ENCODE measurements at places on chromosomes 4 and X.
A peak's percentile ranks its signal among the peaks of the same experiment; 100 is the strongest.

DNA sequence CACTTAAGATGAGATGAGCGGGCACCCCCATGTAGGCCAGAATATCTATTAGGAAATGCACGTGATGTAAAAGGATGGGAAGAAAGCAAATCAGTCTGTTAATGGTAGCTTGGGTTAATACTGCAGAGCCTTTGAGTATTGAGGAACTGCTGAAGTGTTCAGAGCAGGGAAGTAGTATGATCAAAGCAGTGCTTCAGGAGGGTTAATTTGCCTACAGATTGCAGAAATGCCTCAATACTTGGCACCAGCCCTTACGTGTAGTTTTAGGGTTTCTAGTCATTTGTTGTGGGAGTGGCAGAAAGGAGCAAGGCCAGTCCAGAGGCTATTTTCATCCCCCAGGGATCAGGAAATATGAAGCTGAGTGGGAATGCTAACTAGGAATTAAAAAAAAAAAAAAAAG lies 19.7 kb downstream of the ZFX start:
- DNase-seq, result no peak

DNA sequence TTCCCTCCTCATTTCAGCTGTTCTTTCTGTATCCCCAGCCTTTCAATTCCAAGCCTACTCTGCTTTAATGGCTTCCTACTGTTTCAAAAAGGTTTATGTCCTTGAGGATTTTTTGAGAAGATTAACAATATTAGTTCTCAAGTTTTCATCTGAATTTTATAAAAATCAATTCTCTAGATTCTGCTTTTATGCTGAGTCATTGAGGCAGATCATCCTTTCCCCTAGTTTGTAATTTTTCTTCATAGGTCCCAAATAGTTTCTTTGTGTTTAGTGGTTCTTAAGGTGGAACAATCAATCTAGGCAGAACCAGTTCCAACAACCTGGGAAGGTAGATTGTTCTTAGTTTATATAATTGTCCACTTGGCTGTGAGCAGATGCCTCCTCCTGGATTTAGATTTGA lies 100.1 kb upstream of the NAP1L5 start:
- DNase-seq, result no peak

- DNase-seq, result peak; percentile 20
Observed at GRCh38 chrX:41491267-41492004, 44.3 kb downstream of the NYX start.

DNA sequence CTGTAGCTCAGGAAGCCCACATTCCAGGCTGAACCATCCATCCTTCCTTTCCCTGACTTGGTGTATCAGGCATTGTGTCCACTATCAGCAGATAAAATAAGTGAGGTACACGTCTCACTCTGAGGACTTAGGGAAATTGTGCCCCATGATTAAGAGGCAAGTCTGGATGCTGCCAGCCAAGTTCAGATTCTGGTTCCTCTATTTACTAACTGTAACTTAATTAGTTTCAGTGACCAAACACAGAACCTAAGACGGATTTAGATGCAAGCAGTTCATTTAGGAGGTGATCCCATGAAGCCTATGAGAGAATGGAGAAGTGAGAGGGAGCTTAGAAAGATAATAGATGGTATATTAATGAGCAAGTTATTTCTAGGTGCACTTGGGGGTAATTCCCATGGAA lies 56.6 kb upstream of the PACRGL start:
- no peak for DNase-seq

- peak; percentile 93 for DNase-seq
Observed at GRCh38 chr4:31788676-31789075, 1068.5 kb downstream of the PCDH7 start.

GRCh38 chrX:140318296-140318695 lies 186.6 kb downstream of the SOX3 start:
- no peak for DNase-seq

DNA sequence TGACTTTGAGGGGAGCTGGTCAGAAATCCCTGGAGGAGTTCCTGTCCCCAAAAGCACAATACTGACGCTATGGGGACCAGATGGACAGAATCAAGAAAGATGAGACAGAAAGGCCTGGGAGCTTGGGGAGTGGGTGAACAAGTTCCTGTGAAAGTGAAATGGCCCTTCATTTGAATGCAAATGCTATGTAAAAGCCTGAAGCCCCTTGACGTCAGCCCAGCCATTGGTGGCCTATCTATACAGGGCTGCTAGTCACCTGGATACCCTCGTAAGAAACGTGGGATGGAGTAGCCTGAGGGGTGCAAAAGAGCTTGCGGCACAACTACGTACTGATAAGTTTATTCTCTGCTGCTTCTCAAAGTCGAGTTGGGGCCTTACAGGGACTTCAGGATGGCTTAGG lies at the start of gene CDX4:
CDX4 (plus strand) TSS at position 223 of the 400 bp plus-strand sequence. CDS start 201 bp downstream, outside the sequence.
- DNase-seq, result no peak

DNA sequence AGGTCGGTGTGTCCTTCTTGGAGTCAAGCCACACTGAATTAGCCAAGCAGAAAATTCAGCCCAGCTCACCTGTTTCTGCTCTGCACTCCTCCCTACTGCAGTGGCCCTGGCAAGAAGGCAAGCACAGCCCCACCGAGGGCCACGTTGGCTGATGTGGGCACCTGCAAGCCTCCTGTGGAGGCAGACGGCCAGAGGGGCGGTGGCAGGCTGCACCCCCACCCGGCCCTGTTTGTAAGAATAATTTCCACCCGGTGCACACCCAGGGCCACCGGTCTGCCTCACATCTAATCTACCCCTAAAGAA lies 18.8 kb downstream of the PPP2R2C start:
- DNase-seq, result no peak

- no peak for DNase-seq
Observed at GRCh38 chr4:152115794-152116193, 355.0 kb upstream of the GATB start.

DNA sequence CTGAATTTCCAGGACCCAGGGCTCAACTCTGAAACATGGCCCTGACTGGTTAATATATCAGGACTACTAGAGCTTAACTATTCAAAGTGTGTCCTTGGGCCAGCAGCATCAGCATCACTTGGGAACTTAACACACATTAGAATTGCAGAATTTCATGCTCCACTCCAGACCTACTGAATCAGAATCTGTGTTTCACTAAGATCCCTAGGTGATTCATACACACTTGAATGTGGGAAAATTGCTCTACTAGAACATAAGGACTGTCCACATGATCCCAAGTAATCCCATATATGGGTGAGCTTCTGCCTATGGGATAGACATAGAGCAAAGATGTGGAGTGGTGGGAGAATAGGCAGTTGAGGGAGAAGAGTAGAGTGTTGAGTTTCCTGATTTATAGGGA lies 192.5 kb upstream of the CLNK start:
- no peak for DNase-seq

DNA sequence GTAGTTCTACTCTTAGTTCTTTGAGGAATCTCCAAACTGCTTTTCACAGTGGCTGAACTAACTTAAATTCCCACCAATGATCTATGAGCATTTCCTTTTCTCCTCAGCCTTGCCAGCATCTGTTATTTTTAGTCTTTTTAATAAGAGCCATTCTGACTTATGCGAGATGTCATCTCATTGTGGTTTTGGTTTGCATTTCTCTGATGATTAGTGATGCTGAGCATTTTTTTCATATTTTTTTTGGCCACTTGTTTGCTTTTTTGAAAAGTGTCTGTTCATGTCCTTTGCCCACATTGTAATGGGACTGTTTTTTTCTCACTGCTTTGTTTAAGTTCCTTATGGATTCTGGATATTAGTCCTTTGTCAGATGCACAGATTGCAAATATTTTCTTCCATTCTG lies 21.5 kb upstream of the PHKA1 start:
- DNase-seq, result no peak

DNA sequence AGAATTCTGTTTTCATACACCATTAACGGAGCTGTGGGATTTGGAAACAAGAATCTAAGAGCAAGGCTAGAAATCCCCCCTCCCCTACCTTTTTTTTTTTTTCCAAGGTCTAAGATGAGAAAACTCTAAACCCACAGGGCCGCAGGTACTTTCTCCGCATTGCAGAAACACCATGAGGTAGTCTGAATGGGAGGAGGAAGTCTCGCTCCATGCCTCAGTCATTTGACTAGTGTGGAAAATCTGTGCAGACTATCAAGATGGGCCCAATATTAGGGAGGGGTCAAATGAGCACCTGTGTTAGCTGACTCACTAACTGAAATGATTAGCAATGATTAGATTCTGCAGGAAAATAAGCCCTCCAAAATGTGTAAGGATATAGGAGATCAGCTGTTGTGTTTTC lies 40.9 kb upstream of the MAP3K15 start:
- no peak for DNase-seq

GRCh38 chr4:111778543-111778942 lies 366.7 kb upstream of the FAM241A start:
- no peak for DNase-seq

DNA sequence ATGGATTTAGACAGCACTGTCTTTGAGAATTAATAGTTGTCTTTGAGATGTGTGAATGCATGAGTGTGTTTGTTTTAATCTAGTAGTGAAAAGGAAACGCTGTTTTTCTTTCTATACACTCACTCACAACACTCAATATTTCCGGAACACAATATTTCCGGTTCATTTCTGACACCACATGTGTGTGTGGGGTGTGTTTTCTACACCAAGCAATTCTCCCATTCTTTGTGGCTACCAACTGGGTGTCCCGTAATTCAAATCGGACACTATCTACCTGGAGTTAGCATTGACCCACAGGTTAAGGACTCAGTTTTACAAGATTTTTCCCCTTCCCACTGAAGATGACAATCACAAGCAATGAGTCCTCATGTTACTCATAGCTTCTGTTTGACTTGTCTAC lies 113.9 kb downstream of the SNCA start:
- no peak for DNase-seq

GRCh38 chr4:10122236-10122932 lies 5.8 kb upstream of the WDR1 start:
- no peak for DNase-seq

DNA sequence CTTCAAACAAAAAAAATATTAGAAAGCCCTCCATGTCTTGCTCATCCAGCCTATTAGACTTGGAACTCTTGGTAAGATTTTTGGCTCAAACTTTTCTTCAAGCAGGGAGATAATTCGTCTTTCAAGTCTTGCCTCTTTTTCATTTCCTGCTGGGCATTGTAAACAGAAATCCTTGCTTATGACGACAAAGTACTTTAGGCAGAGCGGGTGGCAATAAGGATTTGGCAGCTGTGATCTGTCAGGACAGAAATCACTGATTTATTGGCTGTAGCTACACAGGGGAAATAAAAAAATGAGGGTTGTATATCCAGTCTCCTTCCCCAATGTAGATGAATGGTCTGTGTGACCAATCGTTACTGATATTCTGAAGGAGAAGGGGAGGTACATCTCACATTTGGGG lies 121.6 kb downstream of the SLC4A4 start:
- DNase-seq, result no peak

DNA sequence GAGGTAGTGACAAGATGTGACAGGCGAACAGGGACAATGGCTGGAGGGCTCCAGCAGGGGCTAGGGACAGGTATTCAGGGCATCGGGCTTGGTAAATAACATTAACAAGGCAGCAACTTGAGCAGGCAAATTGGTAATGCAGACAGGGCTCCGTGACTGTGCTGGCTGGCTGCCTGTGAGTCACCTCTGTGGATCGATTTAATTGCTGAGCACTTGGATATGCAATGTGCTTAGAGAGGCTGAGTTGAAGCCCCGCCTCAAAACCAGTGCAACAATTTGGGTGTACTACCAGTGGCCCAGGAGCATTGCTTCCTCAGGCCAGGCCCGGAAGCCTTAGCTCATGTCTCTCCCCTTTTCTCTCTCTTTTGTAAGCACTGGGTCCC lies 19.5 kb downstream of the CNGA2 start:
- DNase-seq, result peak; percentile 27

DNA sequence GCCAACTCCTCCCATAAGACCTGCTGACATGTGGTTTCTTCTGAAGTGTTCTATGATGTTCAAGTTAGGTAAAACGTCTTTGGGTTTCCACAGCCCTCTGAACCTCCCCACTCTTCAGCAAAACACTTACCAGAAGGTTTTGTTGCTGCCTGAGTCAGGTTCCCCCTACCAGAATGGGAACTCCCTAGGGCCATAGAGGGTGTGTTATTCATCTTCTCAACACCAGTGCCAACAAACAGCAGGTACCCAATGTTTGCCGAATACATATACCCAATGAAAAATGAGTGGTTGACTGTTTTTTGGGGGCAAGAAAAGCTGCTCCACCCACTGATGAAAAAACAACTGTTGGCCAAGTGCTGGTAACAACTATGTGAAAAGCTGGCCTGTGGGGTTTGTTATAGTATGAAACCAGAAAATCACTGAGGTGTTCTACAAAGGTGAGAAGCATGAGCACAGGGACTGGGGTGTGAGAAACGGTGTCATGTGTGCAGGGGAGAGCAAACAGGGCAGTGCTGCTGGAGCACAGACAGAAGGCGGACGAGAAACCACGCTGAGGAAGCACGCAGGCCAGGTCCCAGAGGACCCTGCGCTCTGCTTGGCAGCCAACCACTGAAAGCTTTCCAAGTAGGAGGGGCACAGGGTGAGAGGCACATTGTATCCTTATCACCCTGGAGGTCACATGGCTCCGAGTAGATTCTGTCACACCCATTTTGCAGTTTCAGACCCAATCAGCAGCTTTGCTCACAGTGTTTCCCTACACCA lies 28.8 kb downstream of the ATP8A1 start:
- DNase-seq, result peak; percentile 21

- peak; percentile 81 for DNase-seq
Observed at GRCh38 chr4:108762559-108763225, at the start of gene ETNPPL. TSS of gene ETNPPL (minus strand) at chr4:108763053. CDS start at chr4:108762898, 155 bp downstream.

DNA sequence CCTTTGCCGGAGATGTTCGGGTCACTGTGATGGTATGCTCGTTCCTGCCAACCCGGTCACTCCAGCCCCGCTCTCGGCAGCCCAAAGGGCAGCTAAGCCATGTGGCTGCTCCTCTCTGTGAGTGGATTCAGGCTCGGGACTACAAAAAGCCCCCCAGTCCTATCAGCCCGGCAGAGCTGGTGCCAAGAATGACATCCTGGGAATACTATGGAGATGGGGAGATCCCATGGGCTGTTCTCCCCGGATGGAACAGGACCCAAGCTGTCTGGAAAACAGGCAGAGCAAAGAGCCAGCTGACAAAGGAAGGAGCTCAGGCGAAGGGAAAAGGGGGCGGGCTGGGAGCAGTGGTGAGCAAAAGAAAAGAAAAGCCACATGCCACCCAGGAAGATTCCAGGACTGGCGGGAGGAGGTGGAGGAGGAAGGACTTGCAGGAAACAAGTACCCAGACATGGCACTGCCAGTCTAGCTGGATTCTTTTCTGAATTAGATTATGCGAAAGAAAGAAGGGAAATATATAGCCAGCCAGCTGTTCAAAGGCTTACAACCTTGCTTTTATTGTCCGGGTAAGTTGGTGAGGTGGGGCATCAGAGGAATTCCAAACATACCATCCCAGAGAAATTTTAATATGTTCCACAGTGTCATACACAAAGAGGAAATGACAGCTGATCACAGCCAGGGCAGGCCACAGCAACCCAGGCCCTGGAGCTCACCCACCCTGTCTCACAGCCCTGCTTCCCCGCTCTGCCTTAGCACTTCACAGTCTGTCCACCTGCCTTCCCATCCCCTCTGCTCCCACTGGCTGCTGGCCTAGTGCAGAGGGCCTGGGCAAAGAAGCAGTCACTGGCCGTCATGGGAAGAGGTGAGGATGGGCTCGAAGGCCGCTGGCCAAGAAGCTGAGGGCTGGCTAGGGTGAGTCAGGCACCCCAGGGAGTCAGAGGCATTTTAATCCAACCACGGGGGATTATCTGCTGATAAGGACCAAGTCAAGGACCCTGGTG lies 3.4 kb downstream of the NDP start:
- peak; percentile 74 for DNase-seq
